A549 treated with ZK216348 at 1 μM for 4 hours (cell line): ENCODE measurements at places on chromosomes 16 and 17. TPM values are rescaled to one million over a fixed set of nuclear protein-coding genes. Genes with fewer than 3 reads are reported as not detected.

The NR1D1 gene
- total RNA-seq, result 8.8 to 11.3 TPM (median 10.3 TPM) in 5 replicates

The MYL11 gene
- total RNA-seq, result not detected in 5 replicates

The SEZ6L2 gene
- 11.0 to 24.3 TPM (median 19.9 TPM) in 5 replicates for total RNA-seq

The TP53TG3C gene
- total RNA-seq, result 0.43 TPM in 1 of 5 replicates, not detected in the others

The NHLRC4 gene
- 0.14 to 0.32 TPM (median 0.19 TPM) in 5 replicates for total RNA-seq

The POLR3K gene
- 34.4 to 41.4 TPM (median 38.2 TPM) in 5 replicates for total RNA-seq

The GAS2L2 gene
- total RNA-seq, result 0.06 to 0.08 TPM in 2 of 5 replicates, not detected in the others

The ITGB3 gene
- 2.7 to 5.7 TPM (median 4.7 TPM) in 5 replicates for total RNA-seq

The CMTM2 gene
- total RNA-seq, result not detected in 5 replicates

The LRRC37A3 gene
- 1.8 to 4.5 TPM (median 2.1 TPM) in 5 replicates for total RNA-seq

The MEIOB gene
- 1.5 to 2.0 TPM (median 1.5 TPM) in 5 replicates for total RNA-seq

The SOX9 gene
- total RNA-seq, result 6.4 to 10.9 TPM (median 8.3 TPM) in 5 replicates

The BIRC5 gene
- 93.1 to 109 TPM (median 98.8 TPM) in 5 replicates for total RNA-seq

The CEP295NL gene
- total RNA-seq, result 0.21 to 0.64 TPM (median 0.64 TPM) in 5 replicates

The KRT26 gene
- total RNA-seq, result not detected in 5 replicates

The NHERF2 gene
- total RNA-seq, result 32.5 to 64.5 TPM (median 58.3 TPM) in 5 replicates

The NDUFB10 gene
- total RNA-seq, result 246 to 312 TPM (median 253 TPM) in 5 replicates

The TBC1D26 gene
- not detected in 5 replicates for total RNA-seq
